ENCODE measurements at places on chromosomes 5 and 9. TPM values are rescaled to one million over a fixed set of nuclear protein-coding genes. Genes with fewer than 3 reads are reported as not detected.

- no peaks in the 10 kb centered on the region for H3K36me3 ChIP-seq
- no peak for DNase-seq
- no peak overlapping the region for H3K27ac ChIP-seq
Measured at GRCh38 chr5:137367951-137368350, 131.2 kb downstream of the SPOCK1 start.

GRCh38 chr9:134058716-134059115, 9.1 kb downstream of the BRD3 start:
- no peaks in the 10 kb centered on the region for H3K27me3 ChIP-seq
- peaks cover 46% of the 10 kb centered on the region for H3K4me1 ChIP-seq
- DNase-seq: no peak
- H3K36me3 ChIP-seq: no peaks in the 10 kb centered on the region

- H3K27me3 ChIP-seq: no peaks in the 10 kb centered on the region
- no peak for DNase-seq
- H3K36me3 ChIP-seq: no peaks in the 10 kb centered on the region
- H3K4me3 ChIP-seq: no peak overlapping the region
- H3K27ac ChIP-seq: no peak overlapping the region
- peaks cover 6% of the 10 kb centered on the region for H3K4me1 ChIP-seq
Measured at GRCh38 chr9:134192311-134192950, 28.1 kb upstream of the RNU6ATAC start.

DNA sequence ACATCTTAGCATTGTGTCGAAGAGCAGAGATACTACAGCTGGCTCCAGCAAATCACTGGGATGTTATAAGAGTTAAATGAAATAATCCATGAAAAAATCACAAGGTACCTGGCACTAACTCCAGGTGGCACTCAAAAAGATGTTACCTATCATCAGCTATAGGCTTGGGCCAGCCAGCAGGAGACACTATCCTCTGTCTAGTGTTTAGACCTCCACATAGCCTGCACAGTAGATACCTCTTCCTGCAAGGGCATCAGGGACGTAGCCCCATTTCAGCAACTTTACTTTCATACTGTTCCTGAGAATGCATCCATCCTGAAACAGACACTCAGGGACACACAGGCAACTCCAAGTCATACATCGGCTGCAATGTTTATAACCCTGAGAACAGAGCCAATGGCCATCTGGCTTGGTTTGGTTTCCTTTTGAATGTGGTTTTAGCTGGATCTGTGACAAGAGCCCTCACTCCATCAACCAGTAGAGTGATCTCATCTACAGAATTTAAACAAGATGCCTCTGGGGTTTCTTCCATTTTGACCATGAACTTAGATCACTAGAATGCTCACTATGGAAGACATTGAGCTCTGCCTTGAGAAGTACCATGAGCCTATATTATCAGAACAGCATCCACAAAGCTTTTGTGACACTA, 69.9 kb downstream of the TLE1 start:
- H3K27me3 ChIP-seq: no peaks in the 10 kb centered on the region
- H3K4me3 ChIP-seq: no peak overlapping the region
- no peak for DNase-seq
- H3K36me3 ChIP-seq: no peaks in the 10 kb centered on the region

DNA sequence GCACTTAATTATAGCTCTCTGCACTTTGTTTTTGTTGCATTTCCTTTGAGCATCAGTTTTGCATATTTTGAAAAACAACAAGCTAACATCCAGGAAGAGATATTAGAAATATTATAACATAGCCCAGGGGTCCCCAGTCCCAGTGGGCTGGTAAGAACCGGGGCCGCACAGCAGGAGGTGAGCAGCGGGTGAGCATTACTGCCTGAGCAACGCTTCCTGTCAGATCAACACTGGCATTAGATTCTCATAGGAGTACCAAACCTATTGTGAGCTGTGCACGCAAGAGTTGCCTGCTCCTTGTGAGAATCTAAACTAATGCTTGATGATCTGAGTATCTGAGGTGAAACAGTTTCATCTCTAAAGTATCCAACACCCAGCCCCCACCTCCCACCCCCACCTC, 675.9 kb upstream of the ZNF608 start:
- no peak for DNase-seq
- H3K27me3 ChIP-seq: no peaks in the 10 kb centered on the region
- no peak overlapping the region for H3K27ac ChIP-seq
- H3K4me3 ChIP-seq: no peak overlapping the region
- H3K36me3 ChIP-seq: no peaks in the 10 kb centered on the region
- no peaks in the 10 kb centered on the region for H3K4me1 ChIP-seq

The NIPAL4 gene
- total RNA-seq: 2.5 TPM

- no peak for DNase-seq
- H3K27ac ChIP-seq: no peak overlapping the region
- peaks cover 52% of the 10 kb centered on the region for H3K4me1 ChIP-seq
- no peak overlapping the region for H3K4me3 ChIP-seq
- H3K27me3 ChIP-seq: no peaks in the 10 kb centered on the region
- peaks cover 7% of the 10 kb centered on the region for H3K36me3 ChIP-seq
Measured at GRCh38 chr5:32307769-32308194, 5.0 kb downstream of the MTMR12 start.

The FGF10 gene
- not detected for total RNA-seq
